Memory B cell (primary cell): ENCODE measurements at places on chromosomes 2 and 18.

DNA sequence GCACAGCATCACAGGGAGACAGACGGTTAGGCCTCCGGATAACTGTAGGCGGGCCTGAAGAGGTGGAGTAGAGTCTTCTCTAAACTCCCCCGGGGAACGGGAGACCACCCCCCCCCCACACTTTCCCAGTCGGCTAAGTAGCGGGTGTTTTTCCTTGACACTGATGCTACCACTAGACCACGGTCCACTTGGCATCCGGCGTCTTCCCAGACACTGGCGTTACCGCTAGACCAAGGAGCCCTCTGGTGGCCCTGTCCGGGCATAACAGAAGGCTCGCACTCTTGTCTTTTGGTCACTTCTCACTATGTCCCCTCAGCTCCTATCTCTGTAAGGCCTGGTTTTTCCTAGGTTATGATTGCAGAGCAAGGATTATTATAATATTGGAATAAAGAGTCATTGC, 25.7 kb upstream of the NCL start:
- DNase-seq, result no peak

DNA sequence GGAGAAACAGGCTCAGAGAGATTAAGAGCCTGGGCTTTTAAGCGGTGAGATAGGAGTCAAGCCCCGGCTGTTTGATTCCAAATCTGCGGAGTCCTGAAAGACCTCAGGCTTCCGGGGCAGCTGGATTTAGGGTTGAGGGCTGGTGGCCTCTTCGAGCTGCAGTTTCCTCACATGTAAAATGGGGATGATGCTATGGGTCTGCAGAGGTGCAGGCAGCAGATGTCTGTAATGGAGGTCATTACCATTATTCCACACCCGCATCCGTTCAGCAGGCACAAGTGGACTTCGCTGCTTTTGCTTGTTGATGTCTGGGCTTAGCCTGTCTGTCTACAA, 175.6 kb upstream of the HS6ST1 start:
- no peak for DNase-seq

DNA sequence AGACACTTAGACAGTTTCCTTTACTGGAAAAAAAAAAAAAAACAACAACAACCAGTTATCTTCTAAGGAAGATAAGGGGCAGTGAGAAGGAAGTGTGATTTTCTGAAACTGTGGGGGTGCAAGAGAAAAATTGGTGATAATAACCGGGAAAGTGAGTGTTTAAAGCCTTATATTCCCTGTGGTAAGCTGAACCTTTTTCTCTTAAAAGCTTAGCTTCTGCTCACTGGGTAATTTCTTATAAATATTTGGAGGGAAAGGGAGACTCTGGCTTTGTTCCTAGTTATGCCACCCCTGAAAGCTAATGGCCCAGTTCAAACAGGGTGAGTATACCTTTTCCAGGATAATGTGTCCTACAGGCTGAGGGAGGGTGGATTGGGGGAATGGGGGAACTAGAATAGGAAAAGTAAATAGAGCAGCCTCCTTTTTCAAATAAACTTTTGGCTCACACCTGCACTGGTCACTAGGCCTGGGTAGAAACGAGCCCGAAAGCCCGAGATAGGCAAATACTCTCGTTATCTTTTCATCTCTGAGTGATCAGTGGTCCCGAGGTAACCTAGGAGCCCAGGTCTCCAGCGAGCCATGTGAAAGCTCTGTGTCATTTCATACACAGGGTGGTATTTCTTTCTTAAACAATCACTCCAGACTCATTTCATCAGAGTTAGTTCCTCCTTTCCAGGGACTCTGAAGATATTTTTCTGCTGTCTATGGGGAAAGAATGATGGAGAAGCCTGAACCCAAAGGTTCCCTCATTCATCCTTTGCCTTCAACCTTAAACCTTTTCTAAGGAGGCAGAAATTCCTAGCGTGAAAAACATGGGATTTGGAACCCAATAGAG, 15.5 kb upstream of the SRBD1 start:
- no peak for DNase-seq

GRCh38 chr2:20300656-20301055, 50.0 kb downstream of the PUM2 start:
- DNase-seq, result no peak

GRCh38 chr2:224162122-224162521, 123.0 kb upstream of the SERPINE2 start:
- no peak for DNase-seq

DNA sequence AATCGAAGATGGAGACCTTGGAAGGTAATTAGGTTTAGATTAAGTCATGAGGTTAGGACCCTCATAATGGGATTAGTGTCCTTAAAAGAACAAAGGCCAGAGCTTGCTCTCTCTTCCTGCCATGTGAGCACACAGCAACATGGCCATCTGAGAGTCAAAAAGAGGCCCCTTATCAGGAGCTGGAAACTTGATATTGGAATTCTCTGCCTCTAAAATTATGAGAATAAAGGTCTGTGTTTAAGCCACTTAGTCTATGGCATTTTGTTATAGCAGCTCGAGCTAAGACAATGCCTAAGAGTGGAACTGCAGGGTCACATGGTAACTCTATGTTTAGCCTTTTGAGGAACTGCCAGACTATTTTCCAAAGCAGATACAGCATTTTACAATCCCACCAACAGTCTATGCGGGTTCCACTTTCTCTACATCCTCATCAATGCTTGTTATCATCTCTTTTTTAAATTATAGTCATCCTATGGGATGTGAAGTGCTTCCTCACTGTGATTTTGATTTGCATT, 42.4 kb downstream of the THADA start:
- DNase-seq, result no peak

- no peak for DNase-seq
These were observed 175.3 kb upstream of the TCF4 start for GRCh38 chr18:55763298-55763697.

- no peak for DNase-seq
These were observed 505.9 kb downstream of the ERBB4 start for GRCh38 chr2:212032536-212033219.

DNA sequence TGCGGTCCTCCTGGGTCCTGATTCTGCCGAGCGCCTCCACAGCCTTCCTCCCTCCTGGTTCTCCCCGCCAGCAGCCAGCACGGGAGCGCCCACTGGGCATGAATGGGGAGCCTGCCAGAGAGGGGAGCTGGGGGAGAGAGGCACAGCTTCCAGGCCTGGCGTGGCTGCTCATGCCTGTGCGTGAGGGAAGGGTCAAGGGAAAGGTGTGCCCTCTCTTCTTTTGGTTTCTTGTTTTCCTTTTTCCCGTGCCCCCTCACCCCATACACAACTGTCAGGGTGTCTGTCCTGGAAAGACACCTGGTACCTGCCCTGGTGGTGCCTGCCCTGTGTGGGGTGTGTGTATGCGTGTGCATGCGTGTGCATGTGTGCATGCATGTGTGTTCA, 4.7 kb upstream of the NEURL3 start:
- no peak for DNase-seq

DNA sequence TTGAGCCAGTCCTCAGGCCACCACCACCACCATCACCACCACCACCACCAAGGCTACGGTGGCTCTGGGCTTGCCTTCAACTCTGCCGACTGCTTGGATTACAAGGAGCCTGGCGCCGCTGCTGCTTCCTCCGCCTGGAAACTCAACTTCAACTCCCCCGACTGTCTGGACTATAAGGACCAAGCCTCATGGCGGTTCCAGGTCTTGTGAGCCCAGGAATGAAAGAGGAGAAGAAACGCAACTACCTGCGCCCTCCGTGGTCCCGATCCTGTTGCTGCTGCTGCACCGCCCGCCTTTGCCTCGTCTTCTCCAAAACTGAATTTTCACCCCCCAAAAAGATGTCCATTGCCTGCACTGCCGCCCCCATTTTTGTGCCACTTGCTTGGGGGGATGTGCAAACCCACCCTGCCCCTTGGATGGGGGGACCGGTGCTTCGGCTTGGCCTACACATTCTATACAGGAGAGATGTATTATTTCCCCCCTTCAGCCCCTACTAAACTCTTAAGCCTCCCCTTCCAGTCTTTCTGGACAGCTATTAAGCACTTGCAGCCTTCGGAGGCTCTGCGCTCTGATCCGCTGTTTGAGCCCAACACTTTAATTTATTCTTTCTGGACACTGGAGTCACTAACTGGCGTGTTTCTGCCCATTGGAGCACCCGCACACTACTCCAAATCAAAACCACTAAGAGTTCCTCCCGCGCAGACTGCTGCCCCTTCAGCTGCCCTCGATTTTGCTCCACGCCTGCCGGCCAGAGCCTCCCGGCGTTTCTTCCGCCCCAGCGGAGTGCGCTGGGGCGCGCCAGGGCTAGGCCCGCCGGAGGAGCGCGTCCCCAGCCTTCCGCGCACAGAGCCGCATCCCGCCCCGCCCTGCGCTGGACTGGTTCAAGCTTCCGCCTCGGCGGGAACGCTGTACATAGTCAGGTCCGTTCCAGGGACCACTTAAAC, 5.7 kb downstream of the OTX1 start:
- no peak for DNase-seq

DNA sequence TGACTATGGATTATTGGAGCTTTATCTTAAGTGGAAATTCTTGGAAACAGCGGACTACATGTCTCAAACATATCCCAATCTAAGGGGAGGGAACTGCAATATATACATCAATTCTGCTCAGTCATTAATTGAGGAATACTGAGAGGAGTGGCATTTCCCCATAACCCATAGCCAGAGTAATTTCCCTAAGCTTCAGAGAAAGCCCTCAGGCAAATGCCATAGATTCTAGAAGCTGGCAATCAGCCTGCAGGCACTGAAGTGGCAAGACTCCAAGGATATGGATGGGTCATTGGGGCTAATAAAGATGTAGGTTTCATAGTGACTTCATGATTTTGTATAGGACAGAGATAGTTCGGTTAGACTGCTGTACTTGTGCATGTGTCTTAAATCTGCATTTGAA, 1960.5 kb upstream of the PIK3C3 start:
- no peak for DNase-seq

DNA sequence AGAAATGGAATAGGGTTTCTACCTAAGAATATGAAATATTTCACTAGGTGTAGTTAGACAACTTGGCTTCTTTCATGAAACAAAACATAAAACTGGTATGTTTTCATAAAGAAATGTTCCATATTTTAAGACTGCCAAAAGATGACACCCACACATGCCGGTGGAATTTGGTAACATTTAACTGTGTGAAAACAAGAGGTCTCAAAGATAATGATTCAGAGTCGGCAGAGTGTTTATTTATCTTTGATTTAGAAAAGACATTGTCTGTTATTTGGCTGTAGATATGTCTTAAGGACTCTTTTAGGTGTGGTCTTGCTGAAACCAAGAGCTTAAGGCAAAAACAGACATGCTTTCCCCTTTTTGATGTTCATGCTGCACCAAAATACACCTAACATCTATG, 63.5 kb upstream of the FN1 start:
- no peak for DNase-seq

DNA sequence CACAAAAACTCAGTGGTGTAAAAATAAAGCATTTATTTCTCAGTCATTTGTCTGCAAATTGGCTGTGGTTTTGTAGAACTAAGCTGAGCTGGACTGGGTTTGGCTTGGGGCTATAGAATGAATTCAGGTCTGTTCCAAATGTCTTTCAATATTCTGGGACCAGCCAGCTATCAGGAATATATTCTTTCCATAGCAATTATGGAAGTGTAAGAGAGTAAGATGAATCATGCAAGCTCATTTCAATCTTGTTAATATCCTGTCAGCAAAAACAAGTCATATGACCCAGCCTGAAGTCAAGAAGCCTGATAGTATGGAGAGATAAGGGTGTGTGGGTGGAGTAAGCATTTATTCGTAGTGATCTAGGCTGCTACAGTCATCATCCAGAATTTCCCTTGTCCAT, 481.0 kb upstream of the CDH2 start:
- no peak for DNase-seq

- DNase-seq, result no peak
These were observed 23.3 kb downstream of the GNLY start for GRCh38 chr2:85717308-85718008.

GRCh38 chr18:58117786-58118403, 73.9 kb downstream of the NEDD4L start:
- no peak for DNase-seq

GRCh38 chr2:191250986-191251385, 5.8 kb downstream of the MYO1B start:
- DNase-seq, result no peak

- DNase-seq, result no peak
These were observed 28.0 kb downstream of the UBE2E3 start for GRCh38 chr2:181008407-181008806.

- no peak for DNase-seq
These were observed 67.5 kb upstream of the ZNG1B start for GRCh38 chr2:113370030-113370429.

- no peak for DNase-seq
These were observed 12.7 kb upstream of the PTPN4 start for GRCh38 chr2:119746836-119747686.

- DNase-seq, result no peak
These were observed 33.7 kb upstream of the MRPL33 start for GRCh38 chr2:27737676-27738348.

- DNase-seq, result no peak
These were observed 266.8 kb upstream of the RAB6C start for GRCh38 chr2:129712676-129712985.

DNA sequence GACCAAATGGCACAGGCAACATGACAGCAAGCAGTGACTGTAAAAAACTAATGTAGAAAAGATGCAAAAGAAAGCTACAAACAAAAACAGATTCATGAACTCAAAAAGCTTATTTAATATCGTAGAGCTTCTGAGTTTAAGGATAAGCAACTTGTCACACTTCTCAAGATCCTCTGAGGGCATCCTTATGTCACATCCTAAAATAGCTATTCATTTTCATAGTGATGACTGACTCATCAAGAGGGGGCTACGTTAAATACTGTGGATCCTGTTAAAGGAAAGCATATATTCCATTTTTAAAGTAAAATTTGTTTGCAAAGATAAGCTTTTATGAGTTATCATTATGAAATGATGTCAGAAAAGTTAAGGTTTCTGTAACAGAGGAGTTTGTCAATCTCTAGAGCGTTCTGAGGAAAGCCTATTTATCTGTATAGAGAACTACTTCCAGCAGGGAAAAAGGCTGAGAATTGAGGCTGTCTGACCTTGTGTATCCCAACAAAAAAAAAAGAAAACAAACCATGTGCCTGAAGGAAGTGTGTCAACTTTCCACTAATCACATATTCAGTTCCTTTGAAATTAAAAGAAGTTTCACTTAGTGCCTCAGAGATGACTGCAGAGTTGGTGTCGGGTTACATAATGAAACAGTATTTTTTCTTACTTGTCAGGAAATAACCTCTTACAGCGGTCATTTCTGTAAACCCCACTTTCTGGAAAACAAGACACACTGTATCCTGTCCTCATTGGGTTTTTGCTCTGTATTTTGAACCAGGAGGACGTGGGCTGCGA, 115.5 kb downstream of the ESCO1 start:
- DNase-seq, result no peak
